ENCODE measurements at places on chromosomes 7 and 10. TPM values are rescaled to one million over a fixed set of nuclear protein-coding genes. Genes with fewer than 3 reads are reported as not detected.

Gene CYP2C19
- 0.33 TPM for total RNA-seq

Gene OR9A2
- not detected for total RNA-seq

Gene AHCYL2
- total RNA-seq = 11.1 TPM

Gene ATG9B
- 7.5 TPM for total RNA-seq

Gene PDE6C
- total RNA-seq = not detected

Gene OR2A42
- total RNA-seq = not detected

Gene COX15
- 41.1 TPM for total RNA-seq

Gene STMP1
- 25.8 TPM for total RNA-seq

Gene MGAM2
- not detected for total RNA-seq

All from activated CD4-positive, alpha-beta T cell treated with anti-CD3 and anti-CD28 coated beads, Interleukin-2, amount 10 ng/mL, durations not matched to agents 24 days and 14 days (primary cell).